NCI-H1694 (cell line): ENCODE measurements at places on chromosomes 5 and 9.

DNA sequence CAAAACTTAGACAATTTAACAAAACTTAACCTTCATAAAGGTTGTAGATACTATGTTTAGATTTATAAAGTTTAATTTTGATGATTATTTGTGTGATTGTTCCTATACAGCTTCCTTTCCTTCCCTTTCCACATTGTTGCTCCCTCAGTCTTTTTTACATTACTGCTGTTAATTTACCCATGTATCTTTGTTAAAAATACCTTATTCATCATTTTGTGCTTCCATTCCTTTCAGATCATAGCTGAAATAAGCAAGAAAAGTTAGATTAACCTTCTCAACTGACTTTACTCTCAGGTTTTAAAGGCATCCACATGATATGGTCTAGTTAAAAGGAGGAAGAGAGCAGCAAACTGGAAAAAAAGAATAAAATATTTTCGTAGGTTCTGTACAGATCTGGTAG is 2.0 kb downstream of the SMAD5 start:
- no peak for DNase-seq

DNA sequence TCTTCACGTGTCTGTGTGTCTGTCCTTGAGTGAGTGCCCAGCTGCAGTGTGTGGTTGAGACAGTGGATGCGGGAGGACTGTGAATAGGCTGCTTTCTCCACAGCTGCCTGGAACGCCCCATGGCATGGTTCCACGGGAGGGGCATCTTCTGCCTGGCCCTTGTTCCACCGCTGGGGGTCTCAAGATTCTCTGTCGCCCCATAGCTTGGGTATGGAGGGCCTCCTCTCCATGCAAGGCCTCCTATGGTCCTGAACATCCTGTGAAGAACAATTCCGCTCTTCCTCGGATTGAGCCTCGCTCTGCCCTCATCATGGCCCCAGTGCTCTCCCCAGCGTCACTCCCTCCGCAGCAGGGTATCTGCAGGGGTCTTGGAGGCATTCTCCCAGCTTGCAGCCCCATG is 36.1 kb downstream of the COL5A1 start:
- DNase-seq: no peak

- DNase-seq: no peak
Measured at GRCh38 chr9:33080534-33080933, 4.1 kb upstream of the SMU1 start.

DNA sequence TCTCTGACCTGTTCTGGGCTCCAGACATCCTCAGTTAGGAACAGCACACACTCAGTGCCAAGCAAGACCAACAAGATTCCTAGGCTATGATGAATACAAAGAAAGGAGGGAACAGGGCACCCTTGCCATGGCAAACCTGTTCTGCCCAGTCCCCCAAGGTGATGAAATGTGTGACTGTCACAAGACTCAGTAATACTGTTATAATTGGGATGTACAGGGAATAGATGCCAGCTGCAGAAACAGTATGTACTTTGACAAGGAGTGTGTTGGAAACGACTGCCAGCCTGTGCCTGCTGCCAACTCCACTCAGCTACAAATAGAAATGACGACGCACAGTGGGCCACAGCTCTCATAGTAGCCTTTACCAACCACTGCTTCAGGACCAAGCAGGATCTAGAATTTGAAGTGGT is 453.0 kb downstream of the EFNA5 start:
- DNase-seq: peak; percentile 57

DNA sequence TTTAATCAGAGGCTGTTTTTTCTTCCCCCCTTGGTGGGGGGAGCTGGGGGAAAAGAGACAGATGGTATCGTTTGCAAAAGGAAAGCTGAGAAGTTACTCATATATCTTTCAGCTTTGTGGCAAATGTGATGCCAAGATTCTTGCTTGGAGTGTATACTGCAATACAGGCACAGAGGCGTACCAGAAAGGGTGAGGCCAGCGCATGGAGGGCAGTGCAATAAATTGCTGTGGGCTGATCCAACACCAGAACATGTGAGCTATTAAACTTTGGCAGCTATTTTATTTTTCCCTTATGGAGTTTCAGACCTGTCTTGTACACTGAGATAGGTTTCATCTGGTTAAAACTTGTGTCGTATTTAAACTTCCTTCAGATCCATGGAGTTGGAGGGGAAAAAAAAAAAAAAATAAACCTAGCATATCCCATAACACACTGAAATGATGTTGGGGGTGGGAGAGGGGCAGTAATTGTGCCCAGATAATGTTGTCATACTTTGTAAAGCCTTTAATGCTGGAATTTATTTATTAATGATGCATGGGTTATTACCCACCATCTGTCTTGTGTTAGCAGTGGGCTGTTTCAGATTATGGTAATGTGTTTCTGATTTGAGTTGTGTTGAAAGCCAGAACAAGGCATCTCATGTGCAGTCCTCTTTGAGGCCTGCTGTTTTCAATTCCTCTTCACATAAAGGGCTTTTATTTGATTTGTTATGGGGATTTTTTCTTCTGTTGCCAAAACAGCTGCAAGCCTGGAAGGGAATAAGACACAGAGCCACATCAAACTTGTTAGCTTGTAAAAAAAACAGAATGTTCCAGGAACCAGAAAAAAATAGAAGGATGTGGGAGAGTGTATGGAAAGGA is 891.3 kb downstream of the TLE1 start:
- DNase-seq: peak; percentile 85

DNA sequence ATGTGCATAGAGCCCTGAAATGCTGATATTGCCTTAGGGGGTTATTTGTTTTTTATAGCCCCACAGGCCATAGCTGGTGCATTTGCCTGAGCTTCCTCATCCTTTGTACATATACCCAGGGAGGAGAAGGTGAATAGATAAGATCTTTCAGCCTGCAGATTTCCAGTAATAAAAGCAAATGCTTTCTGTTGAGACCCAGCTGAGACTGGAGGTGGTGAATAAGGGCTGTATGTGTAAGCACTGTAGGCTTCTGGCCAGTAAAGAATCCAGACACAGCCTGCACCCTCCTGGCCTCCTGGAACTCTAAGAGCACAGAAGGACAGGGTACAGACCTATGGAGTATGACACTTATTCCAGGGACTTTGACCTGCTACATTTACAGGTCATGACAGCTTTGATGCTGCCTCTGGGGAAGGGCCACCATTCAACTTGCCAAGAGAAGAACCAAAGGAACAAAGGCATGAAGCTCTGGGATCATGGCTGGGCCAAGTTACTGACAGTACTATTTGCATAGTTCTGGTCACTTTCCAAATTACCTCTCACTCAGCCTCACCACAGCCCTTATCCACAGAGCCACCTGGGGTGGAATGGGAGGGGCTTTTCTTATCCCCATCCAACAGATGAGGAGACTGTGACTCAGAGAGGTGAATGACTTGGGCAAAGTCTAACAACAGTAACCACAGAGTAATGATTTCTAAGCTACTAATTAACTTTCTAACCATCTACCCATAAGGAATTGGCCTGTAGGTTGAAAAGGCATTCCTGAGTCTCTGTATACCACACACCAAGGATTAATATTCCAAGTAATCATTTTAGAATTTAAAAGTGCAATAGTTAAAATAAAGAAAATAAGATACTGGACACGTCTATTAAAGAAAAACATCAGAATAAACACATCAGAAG is 604.5 kb upstream of the KLF4 start:
- DNase-seq: no peak

GRCh38 chr5:113969901-113970300 is 392.0 kb upstream of the KCNN2 start:
- no peak for DNase-seq

- DNase-seq: no peak
Measured at GRCh38 chr9:36173861-36174260, 4.7 kb downstream of the CCIN start.

DNA sequence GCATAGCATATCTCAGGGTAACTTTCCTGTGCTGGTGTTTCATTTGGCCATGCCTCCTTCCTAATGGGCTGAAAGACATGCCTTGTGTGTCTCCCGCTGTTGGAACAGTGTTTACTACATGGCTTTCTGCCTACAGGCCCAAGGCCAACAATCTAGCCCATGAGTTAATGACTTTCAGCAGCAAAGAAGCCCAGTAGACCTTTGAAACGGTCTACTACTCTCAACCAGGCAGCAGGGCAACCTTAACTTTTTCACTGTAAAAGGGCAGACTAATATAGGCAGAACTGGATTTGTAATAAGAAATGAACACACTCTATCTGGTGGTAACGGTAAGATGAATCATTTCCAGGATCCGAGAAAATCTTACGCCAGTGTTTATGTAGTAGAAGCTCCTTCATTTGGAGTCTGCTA is 21.0 kb downstream of the C5orf15 start:
- no peak for DNase-seq

DNA sequence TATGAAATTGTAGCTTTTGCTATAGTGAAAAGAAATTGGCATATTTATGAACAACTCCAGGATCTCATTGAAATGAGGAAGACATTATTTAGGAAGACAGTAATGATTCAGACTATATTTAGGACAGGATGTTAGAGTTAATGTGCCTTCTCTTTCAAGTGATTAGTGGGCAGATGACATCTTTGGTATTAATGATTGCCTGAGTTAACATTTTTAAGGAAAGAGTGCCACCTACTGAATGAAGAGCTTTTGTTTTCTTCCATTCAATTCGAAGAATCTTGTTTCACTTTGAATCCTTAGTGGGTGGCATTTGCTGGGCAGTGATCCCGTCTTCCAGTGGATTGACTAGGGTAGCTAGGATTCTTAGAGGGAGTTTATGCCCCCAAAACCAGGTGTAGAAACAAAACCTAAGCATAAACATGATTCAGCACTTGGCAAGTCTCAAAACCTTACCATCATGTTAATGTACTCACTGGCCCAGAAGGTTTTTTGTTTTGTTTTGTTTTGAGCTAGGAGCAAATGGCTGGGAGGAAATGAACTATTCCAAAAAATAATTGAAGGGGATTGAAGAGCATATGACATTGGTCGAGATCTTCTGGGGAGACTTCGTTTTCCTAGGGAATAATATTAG is 23.2 kb downstream of the MAP3K1 start:
- peak; percentile 58 for DNase-seq

DNA sequence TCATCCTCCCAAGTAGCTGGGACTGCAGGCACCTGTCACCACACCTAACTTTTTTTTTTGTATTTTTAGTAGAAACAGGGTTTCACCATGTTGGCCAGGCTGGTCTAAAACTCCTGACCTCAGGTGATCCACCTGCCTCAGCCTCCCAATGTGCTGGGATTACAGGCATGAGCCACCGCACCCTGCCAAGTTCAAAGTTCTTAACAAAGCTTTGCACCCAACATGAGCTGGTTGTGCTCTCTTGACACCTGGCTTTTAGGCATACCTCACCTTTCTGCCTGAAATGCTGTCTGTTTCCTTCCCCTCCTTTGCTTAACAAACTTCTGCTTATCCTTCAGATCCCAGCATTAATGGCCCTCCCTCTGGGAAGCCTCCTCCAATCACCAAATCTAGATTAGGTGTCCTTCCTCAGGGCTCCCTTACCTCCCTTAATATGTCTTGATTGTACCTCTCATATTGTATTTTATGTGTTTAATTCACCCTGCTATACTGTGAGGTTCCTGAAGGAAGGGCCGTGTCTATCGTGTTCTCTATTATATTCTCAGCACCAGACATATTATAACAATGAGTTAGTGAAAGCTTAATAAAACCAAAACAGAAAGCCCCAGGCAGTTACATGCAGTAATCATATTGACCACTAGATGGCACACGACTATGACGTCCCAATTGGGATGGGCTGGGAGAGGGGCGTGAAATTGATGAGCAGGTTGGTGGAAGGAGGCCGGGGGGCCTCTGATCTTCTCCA is 62.9 kb upstream of the PPARGC1B start:
- peak; percentile 10 for DNase-seq

- DNase-seq: no peak
Measured at GRCh38 chr5:106408570-106408969, 1262.2 kb downstream of the EFNA5 start.

GRCh38 chr5:150022681-150023080 is 22.1 kb downstream of the HMGXB3 start:
- no peak for DNase-seq

DNA sequence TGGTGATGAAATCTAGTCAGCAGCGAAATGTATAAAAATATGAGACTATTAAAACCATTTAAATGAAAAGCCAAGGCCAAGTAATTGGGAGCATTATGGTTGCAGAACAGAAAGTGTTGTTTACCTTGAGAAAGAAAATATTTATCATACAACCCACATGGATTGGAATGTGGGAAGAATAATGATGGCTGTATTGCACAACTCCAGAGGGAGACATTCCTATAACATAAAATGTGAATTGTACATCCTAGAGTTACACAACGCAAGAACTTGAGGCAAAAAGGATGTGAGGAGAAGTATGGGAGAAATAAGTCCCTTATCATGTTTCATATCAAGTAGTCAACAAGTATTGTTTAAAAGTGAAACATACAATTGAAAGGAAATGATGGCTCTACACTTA is 1014.0 kb upstream of the SEMA6A start:
- no peak for DNase-seq

- peak; percentile 77 for DNase-seq
Measured at GRCh38 chr9:32378496-32378895, 5.9 kb upstream of the ACO1 start.
